A549 treated with CORT108297 at 1 μM for 4 hours (cell line): ENCODE measurements at places on chromosomes 3 and 15. TPM values are rescaled to one million over a fixed set of nuclear protein-coding genes. Genes with fewer than 3 reads are reported as not detected.

Gene LIPH
- total RNA-seq, result 6.2 to 7.0 TPM (median 6.8 TPM) in 5 replicates

Gene OTOL1
- total RNA-seq, result not detected in 5 replicates

Gene GHSR
- not detected in 5 replicates for total RNA-seq

Gene SNX4
- 18.6 to 25.7 TPM (median 20.5 TPM) in 5 replicates for total RNA-seq

Gene TNIK
- 1.7 to 3.0 TPM (median 2.4 TPM) in 5 replicates for total RNA-seq

Gene EPB42
- not detected in 5 replicates for total RNA-seq

Gene SEMA6D
- not detected in 5 replicates for total RNA-seq

Gene ARIH1
- 49.4 to 79.7 TPM (median 74.9 TPM) in 5 replicates for total RNA-seq

Gene ATP10A
- total RNA-seq, result 7.2 to 8.6 TPM (median 7.3 TPM) in 5 replicates

Gene ARPP19
- total RNA-seq, result 86.2 to 111 TPM (median 105 TPM) in 5 replicates

Gene GOLGA8M
- total RNA-seq, result not detected in 5 replicates

Gene GXYLT2
- 0.95 to 2.2 TPM (median 1.6 TPM) in 5 replicates for total RNA-seq

Gene THSD4
- 19.4 to 27.7 TPM (median 23.0 TPM) in 5 replicates for total RNA-seq
